Astrocyte of the spinal cord (primary cell): ENCODE measurements at places on chromosomes 4 and X.

- DNase-seq: peak; percentile 55
Measured at GRCh38 chrX:118603981-118604380, 108.4 kb downstream of the DOCK11 start.

- no peak for DNase-seq
Measured at GRCh38 chr4:108001540-108002135, 11.9 kb downstream of the HADH start.

DNA sequence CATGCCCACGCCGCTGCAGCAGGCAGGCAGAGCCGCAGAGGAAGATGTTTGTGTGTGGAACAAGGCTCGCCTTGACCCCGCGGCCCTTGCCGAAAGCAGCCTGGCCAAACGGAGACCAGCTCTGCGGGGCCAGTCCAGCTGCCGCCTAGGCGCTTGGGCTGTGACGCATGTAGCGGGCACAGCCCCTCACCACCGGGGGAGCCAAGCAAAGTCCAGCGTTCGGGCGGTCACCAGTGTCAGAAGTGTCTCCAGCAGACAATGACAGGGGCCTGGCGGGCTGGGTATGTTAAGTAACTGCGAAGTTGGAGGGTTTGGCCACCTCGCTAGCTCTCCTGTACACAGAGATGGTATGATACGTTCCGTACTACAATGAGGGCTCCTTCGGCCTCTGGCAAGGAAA, 1.3 kb downstream of the AMER1 start:
- DNase-seq: peak; percentile 1

DNA sequence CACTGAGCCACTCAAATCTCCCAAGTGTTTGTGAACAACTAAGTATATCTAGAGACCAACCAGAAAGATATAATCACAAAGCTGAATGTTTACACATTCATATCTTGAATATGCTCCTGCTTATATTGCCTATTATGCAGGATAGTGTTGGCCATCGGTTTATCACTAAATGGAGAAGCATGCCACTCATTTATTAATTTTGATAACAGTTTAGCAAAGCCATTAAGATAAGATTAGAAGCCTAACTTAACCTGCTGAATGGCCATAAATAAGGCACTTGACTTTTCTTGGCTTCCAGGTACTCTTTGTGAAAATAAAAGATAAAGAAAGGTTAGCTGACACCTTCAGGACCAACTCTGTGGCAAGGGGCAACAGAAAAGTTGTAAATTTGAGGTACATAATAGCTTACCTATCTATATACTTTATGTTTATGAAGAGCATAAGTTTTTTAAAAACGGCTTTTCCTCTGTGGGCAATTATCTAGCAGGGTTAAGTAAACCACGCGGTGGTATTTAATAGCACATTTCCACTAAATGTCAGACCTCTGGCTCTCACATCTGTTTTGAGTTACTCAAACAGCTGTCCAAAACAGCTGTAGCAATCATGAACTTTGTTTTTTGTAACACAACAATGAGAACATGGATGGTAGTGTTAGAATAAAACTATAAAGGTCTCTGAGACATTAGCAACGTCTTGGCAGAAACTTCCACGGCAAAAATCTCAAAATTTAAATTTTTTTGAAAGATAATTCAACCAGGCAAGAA, 58.8 kb upstream of the FTHL17 start:
- no peak for DNase-seq

- peak; percentile 61 for DNase-seq
Measured at GRCh38 chr4:121484633-121485032, 103.8 kb upstream of the QRFPR start.

DNA sequence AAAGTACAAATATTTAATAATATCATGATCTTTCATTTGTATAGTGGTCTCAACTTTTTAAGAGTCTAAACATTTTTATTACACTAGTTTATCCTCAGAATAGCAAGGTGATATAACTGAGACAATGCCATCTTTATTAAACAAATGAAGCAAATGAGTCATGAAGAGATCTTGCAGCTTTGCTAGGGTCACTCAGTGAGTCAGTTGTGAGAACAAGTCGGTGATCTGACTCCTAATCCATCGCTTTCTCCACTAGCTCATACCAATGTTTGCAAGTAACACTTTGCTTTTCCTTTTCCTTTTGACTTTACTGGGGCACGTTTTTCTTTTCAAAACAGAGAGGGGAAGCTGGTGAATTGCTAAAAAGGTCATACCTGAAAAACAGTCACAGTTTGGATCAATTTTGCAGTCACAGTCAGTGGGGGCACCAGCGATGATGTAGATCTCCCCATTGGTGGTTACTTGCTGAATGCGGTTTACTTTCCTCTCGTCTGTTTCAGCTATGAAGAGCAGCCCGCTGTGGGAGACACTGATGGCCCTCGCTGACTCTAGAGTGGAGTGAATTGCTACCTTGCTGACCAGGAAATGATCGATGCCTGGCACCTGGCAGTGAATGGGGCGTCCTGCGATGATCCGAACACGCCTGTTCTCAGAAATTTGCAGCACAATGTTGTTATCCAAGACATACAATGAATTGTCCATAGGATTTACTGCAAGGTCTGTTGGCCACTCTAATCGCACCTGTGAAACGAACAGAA, 75.7 kb downstream of the SH2D1A start:
- no peak for DNase-seq

- no peak for DNase-seq
Measured at GRCh38 chrX:45761920-45762319, 561.2 kb upstream of the DIPK2B start.

DNA sequence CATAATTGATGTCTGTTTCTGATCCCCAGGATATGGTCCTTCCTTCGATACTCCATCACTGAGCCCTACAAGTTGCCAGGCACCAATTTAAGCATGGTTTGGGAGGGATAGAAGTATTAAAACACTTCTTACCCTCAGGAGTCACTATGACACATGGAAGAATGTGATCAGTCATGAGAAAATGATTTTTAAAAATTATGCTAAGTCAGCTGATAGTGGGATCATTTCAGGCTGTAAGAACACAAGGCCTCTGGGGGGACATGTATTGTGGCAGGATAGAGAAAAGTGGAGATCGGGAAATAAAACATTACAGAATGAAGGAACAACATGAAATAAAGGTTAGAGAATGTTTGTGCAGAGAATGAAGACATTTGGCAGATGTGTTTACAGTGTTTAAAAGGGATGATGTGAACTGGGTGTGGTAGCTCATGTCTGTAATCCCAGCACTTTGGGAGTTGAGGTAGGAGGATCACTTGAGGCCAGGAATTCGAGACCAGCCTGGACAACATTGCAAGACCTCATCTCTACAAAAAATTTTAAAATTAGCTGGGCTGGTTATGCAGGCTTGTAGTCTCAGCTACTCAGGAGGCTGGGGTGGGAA, 64.0 kb downstream of the ELOVL6 start:
- no peak for DNase-seq

DNA sequence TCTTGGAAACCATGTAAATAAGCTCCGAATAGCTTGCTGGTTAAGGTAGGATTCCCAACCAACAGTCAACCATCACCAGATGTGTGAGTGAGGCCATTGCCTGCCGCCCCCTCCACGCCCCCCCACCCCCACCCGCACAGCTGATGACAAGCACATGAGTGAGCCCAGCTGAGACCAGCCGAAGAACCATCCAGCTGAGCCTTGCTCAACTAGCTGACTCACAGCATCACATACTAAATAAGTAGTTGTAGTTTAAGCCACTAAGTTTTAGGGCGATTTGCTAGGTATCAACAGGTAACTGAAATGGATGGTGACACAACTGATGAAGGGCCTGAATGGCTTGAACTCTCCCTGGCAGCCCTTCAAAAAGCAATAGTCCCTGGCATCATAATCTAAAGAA, 1.6 kb upstream of the CCDC149 start:
- no peak for DNase-seq

DNA sequence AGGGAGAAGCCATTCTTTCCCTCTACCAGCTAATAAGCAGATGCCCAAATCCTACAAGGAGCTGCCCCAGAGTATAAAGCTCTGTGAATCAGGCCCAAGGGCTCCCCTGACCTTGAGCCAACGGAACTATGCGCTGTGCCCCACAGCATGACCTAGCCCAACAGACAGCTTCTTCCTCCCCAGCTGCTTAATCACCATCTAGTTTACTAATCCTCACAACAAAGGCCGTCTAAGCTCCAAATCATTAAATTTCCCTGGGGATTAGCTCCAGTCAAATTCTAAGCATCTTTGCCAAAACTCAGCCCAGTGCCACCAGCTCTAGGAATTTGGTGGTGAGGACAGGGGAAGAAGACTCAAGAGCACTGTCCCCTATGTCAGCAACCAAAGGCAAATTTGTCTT, 113.1 kb downstream of the SHROOM4 start:
- no peak for DNase-seq

- no peak for DNase-seq
Measured at GRCh38 chr4:71113294-71113693, 119.8 kb downstream of the DCK start.

GRCh38 chrX:47687263-47687662, 28.3 kb upstream of the UXT start:
- DNase-seq: no peak

DNA sequence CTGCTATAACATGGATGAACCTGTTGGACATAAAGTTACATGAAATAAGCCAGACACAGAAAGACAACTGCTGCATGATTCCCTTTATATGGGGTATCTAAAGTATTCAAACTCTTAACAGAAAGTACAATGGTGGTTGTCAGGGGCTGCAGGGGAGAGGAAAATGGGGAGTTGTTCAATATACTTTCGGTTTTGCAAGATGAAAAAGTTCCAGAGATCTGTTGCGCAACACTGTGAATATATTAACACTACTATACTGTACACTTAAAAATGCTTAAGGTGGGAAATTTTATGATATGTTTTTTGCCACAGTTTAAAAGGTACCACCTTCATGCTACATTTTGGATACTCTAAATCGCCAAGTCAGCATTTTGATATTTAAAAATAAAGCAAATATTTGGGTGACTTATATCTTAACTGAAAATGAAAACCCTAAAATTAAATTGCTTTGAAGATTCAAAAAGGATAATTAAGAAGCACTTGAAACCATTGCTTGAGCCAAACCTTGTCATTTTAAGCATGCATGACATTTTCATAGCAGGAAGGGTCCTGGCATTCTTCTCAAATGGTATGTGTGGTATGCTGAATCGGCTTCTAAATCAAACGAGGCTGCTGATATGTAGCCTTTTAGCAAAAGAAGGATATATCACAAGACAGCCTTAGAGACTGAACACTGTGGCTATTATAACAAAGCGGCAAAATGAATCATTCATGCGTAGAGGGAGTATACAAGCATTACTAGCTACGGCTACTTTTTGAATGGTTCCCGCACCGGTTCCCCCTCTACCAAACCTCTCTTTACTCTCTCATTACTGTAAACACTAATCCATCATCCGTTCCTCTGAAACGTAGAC, 607.1 kb upstream of the DIPK2B start:
- DNase-seq: peak; percentile 67

DNA sequence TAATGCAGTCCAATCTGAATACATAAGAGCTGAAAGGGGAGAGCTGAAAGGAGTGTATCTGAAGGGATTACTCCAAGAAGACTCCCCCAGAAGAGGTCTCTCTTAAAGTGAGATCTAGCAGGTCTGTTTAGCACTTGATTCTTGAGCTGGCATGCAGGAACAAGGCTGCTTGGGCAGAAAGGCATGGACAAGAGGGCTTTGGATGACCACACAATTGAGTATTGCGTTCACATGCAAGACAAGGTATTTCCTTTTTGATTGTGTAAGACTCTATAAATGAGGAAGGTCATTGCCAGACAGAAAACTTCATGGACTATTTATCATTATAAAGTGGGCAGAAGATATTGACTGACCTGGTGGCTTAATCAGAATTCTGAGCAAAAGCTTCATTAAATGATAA, 145.5 kb upstream of the AFF2 start:
- DNase-seq: no peak

GRCh38 chr4:16264798-16265197, 38.5 kb upstream of the TAPT1 start:
- peak; percentile 62 for DNase-seq

GRCh38 chrX:21658152-21658737, at the start of gene KLHL34:
KLHL34 (minus strand) TSS chrX:21658330; CDS start chrX:21657788, 542 bp downstream.
- no peak for DNase-seq

GRCh38 chrX:64202808-64203325, 2.6 kb downstream of the AMER1 start:
- peak; percentile 3 for DNase-seq

GRCh38 chrX:153521034-153521433, 3.6 kb downstream of the ATP2B3 start:
- DNase-seq: no peak

DNA sequence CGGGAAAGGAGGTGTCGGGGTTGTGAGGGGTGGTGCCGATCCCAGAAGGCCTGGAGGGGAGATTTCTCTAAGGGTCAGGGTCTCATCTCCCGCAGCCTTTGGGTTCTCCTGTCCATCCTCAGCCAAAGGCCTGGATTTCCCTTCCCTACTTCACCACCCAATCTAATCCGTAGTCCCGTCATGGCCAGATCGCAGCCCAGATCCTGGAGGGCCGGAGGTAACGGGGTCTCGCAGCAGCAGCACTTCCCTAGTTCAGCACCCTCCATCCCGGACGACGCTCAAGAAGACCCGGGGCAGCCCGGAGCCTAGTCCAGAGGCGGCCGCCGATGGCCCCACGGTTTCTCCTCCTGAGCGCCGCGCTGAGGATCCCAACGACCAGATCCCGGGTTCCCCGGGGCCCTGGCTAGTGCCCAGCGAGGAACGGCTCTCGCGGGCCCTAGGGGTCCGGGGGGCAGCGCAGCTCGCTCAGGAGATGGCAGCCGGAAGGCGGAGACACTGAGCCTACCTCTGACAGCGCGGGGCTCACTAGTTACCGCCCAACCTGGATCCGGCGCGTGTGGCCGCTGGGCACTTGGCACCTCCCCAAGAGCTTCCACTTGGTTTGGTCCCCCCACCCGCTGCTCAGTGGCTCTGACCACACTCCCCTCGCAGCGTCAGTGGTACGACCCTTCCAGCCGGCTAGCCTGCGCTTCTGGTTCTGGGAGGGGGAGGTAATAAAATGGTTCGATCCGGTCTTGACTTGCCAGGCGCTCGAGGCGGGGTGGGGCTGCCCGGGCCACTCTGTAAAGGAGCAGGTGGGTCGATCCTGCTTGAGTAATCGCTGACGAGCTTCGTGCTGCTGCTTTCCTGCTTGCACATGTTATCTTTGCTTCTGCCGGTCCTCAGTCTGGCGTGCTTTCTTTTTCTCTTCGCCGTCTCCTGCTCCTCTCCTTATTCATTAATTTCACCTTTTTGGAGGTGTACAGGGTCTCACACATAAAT, 3.6 kb downstream of the MAGIX start:
- peak; percentile 77 for DNase-seq

DNA sequence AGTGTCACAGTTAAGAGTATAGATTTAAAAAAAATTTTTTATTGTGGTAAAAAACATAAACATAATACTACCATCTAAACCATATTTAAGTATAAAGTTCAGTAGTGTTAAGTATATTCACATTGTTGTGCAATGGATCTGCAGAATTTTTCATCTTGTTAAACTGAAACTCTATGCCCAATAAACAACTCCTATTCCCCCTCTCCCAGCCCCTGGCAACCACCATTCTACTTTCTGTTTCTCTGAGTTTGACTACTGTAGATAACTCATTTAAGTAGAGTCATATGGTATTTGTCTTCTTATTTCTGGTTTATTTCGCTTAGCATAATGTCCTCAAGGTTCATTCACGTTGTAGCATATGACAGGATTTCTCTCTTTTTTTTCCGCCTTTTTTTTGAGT, 112.4 kb downstream of the PTTG2 start:
- DNase-seq: no peak

GRCh38 chrX:14899607-14900006, 26.4 kb downstream of the MOSPD2 start:
- peak; percentile 63 for DNase-seq

GRCh38 chr4:11564021-11564420, 135.3 kb upstream of the HS3ST1 start:
- DNase-seq: no peak

GRCh38 chr4:101187841-101188240, 159.5 kb downstream of the PPP3CA start:
- no peak for DNase-seq

GRCh38 chr4:20576861-20577260, 123.4 kb upstream of the PACRGL start:
- no peak for DNase-seq
